ENCODE measurements at places on chromosomes 2 and 18. TPM values are rescaled to one million over a fixed set of nuclear protein-coding genes. Genes with fewer than 3 reads are reported as not detected.
A peak's percentile ranks its signal among the peaks of the same experiment; 100 is the strongest.

The UCN gene
- 0.87 TPM for total RNA-seq

The RGPD4 gene
- not detected for total RNA-seq

The TAF1B gene
- 3.9 TPM for total RNA-seq

The VIT gene
- 3.0 TPM for total RNA-seq

- H3K27ac ChIP-seq: no peak overlapping the region
- H3K36me3 ChIP-seq: no peaks in the 10 kb centered on the region
- no peak for DNase-seq
- peaks cover 43% of the 10 kb centered on the region for H3K4me1 ChIP-seq
- H3K27me3 ChIP-seq: no peaks in the 10 kb centered on the region
Measured at GRCh38 chr2:168155046-168155445, 92.3 kb downstream of the STK39 start.

The CCDC93 gene
- total RNA-seq: 32.6 TPM

DNA sequence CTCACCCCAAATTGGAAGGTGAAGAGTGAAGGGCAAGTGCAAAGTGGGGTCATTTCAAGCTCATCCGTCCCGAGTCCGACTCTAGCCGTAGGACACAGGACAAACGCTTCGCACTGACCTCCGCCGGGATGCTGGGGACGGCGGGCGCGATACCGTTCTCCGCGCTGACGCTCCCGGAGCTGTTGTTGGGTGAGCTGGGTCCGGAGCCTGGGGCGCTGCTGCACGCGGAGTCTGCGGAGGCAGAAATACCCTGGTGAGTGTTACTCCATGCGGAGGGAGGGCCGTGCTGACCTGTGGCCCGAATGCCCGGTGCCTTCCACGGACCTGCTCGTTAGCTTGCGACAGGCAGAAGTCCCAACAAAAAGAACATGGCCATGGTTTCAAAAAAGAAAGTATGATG is 261.3 kb downstream of the HDAC4 start:
- peaks cover 42% of the 10 kb centered on the region for H3K36me3 ChIP-seq
- no peak for DNase-seq
- no peak overlapping the region for H3K27ac ChIP-seq
- peaks cover 5% of the 10 kb centered on the region for H3K4me1 ChIP-seq
- no peaks in the 10 kb centered on the region for H3K27me3 ChIP-seq
- H3K4me3 ChIP-seq: no peak overlapping the region

The FBXO48 gene
- total RNA-seq: 0.76 TPM

DNA sequence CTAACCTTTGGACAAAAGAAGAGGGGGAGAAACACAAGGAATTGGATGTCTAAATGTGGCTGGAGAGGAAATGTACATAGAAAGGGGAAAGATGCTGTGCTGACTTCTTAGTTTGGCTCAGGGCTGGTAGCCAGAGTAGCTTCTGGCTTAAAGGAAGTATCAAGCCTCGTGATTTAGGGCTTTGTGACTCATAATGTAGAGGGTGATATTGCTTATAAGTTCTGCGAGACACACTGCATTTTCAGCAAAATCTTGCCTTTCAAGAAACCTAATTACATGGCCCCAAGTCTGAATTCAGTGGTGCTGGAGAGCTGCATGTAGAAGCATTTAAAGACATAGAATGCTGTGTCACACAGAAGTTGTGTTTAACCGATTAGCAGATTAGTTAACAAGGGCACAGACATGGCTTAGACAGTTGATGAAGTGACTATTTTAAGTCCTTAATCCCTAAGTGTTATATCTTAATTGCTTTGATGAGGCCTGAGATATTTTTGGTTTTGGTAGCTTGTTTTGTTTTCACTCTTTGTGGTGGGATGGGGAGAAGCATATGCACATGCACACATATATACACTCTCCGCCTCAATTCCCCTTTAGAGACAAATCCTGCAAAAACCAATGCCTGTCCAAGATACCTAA is 66.4 kb downstream of the EPAS1 start:
- no peaks in the 10 kb centered on the region for H3K4me1 ChIP-seq
- no peak overlapping the region for H3K27ac ChIP-seq
- no peaks in the 10 kb centered on the region for H3K27me3 ChIP-seq
- DNase-seq: no peak
- H3K36me3 ChIP-seq: peaks cover 29% of the 10 kb centered on the region
- no peak overlapping the region for H3K4me3 ChIP-seq

GRCh38 chr18:78875016-78875777 is 104.4 kb upstream of the SALL3 start:
- no peak for DNase-seq
- H3K27ac ChIP-seq: no peak overlapping the region
- no peak overlapping the region for H3K4me3 ChIP-seq
- H3K4me1 ChIP-seq: no peaks in the 10 kb centered on the region

The CFC1 gene
- not detected for total RNA-seq

GRCh38 chr2:174465327-174465726 is 21.5 kb downstream of the GPR155 start:
- DNase-seq: no peak
- no peaks in the 10 kb centered on the region for H3K36me3 ChIP-seq
- H3K4me1 ChIP-seq: no peaks in the 10 kb centered on the region
- no peaks in the 10 kb centered on the region for H3K27me3 ChIP-seq

DNA sequence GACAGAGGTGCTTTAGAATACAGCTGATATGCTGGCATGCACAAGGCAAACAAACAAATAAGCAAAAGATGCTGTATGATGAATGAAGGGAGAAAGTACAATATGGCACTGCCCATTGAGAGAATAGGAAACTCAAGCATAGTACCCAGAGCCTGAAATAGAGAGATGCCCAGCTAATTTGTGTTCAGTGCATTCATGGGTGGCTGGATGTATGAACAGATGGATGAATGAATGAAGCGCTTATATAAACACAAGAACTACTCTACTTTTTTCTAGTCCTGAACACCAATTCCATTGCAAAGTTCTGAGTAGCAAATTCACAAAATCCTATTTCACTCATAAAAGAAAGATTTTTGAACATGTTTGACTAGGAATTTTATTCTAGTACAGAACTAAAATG is 756.3 kb downstream of the SATB2 start:
- no peak overlapping the region for H3K27ac ChIP-seq
- no peak overlapping the region for H3K4me3 ChIP-seq
- no peaks in the 10 kb centered on the region for H3K4me1 ChIP-seq
- no peaks in the 10 kb centered on the region for H3K27me3 ChIP-seq
- H3K36me3 ChIP-seq: no peaks in the 10 kb centered on the region

DNA sequence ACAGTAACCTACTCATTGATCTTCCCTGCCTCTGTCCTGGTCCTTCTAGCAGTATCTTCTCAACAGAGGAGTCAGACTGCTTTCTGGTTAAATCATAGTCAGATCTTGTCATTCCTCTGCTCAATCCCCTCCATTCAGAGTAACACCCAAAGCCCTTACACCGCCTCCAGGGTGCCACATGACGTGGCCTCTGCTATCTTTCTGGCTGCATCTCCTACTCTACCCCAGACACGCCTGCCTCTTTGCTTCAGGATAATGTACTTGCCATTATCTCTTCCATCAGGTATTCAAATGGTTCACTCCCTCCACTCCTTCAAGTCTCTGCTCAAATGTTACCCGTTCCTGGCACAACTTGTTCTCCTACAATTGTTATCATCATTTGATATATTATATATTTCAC is 36.3 kb upstream of the ACVR2A start:
- H3K27ac ChIP-seq: no peak overlapping the region
- no peaks in the 10 kb centered on the region for H3K4me1 ChIP-seq
- H3K4me3 ChIP-seq: no peak overlapping the region
- H3K27me3 ChIP-seq: no peaks in the 10 kb centered on the region

- H3K36me3 ChIP-seq: no peaks in the 10 kb centered on the region
- no peak overlapping the region for H3K4me3 ChIP-seq
- peaks cover 20% of the 10 kb centered on the region for H3K4me1 ChIP-seq
- no peaks in the 10 kb centered on the region for H3K27me3 ChIP-seq
- H3K27ac ChIP-seq: no peak overlapping the region
Measured at GRCh38 chr2:28312307-28313219, 80.1 kb upstream of the FOSL2 start.

GRCh38 chr18:75070235-75070624 is 138.7 kb downstream of the PTGR3 start:
- peak overlapping the region; percentile 77 for H3K27ac ChIP-seq
- no peak for DNase-seq
- peak overlapping the region; percentile 8 for H3K4me3 ChIP-seq
- H3K27me3 ChIP-seq: no peaks in the 10 kb centered on the region
- H3K36me3 ChIP-seq: no peaks in the 10 kb centered on the region

GRCh38 chr2:172323256-172323655 is 104.1 kb upstream of the ITGA6 start:
- no peaks in the 10 kb centered on the region for H3K36me3 ChIP-seq
- H3K4me1 ChIP-seq: no peaks in the 10 kb centered on the region
- H3K27ac ChIP-seq: no peak overlapping the region
- no peak for DNase-seq
- H3K4me3 ChIP-seq: no peak overlapping the region

GRCh38 chr2:24749069-24749691 is 44.0 kb downstream of the PTRHD1 start:
- no peak overlapping the region for H3K27ac ChIP-seq
- H3K4me1 ChIP-seq: no peaks in the 10 kb centered on the region
- H3K27me3 ChIP-seq: no peaks in the 10 kb centered on the region
- no peak for DNase-seq

The CFAP221 gene
- 0.59 TPM for total RNA-seq

The KCNS3 gene
- total RNA-seq: 2.4 TPM

Measured in heart right ventricle (tissue), 16 donors.